ENCODE measurements at places on chromosomes 6 and 20. TPM values are rescaled to one million over a fixed set of nuclear protein-coding genes. Genes with fewer than 3 reads are reported as not detected.

GRCh38 chr20:10543480-10543879 is 108.4 kb downstream of the SLX4IP start:
- DNase-seq, result no peak

- DNase-seq, result no peak
Observed at GRCh38 chr6:117521791-117522502, 39.5 kb downstream of the DCBLD1 start.

DNA sequence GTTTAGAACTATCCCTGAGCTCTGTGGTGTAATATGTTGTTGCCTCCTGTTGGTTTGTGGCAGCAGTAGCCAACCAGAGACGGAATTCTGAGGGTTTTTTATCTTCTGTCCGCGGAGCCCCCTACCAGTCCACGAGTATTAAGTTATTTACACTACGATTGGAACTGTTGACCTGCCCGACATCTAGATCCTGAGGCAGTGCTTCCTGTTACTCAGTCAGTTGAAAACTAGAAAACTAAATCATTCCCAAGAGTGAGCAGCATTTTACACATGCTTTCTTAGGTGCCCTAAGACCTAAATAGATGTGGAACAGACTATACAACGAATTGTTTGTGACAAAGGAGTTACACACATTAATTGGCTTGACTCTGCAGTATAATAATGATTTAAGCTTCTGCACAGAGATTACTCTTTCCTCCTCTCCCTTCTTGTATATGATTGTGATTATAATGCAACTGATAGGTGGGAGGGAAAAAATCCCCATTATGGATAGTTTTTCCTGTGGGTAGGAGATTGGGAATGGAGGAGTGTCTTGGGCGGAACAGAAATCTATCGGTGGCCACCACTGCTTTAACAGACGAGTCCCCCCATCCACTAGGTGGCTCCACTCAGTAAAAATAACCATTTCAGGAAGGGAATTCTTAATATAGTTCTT is 1.7 kb downstream of the LOC128125822 start:
- DNase-seq, result peak; percentile 71

DNA sequence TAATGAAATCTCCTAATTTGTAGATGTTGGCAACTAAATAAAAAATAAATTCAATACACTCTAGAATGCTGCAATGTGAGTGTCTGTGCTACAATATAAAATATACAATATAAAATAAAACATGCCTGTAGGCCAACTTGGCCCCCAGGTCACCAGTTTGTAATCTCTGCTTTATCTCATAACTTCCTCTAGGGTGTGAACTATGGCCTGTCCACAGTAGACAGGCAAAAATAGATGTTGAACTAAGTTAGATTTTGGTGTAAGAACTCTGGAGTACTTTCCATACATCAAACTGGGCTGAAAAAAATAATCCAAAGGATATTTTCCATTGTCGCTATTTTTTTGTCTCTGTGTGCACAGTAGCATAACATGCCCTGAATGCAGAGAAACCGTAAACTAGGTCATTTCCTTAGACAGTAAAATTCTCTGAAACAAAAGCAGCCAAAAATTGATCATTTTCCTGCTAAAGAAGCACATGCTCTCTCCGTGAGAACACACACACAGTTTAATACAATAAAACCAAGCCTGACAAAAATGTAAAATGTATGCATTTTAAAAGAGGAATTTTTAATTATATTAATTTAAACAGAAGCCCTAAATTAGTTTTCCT is 98.5 kb upstream of the ZFP64 start:
- no peak for DNase-seq

- DNase-seq, result no peak
Observed at GRCh38 chr6:22838345-22838744, 269.0 kb downstream of the HDGFL1 start.

GRCh38 chr6:168035098-168035660 is 37.7 kb downstream of the KIF25 start:
- DNase-seq, result peak; percentile 31

DNA sequence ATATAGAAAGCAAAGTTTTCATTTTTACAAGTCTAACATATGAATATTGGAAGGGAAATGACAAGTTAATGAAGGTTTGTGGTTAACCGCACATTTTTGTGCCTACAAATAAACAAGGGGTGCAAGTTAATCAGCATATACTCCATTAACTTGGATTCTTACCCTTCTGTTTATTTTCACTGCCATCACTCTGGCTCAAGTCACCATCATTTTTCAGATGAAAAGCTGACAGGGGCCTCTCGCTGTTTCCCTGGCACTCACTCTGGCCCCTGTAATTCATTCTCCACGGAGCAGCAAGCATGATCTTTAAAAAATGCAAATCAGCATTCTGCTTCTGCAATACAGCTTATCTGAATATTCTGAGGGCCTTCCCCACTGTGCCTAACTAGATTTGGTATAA is 29.8 kb downstream of the APCDD1L start:
- DNase-seq, result no peak

- no peak for DNase-seq
Observed at GRCh38 chr20:4929686-4930397, 71.5 kb downstream of the SLC23A2 start.

DNA sequence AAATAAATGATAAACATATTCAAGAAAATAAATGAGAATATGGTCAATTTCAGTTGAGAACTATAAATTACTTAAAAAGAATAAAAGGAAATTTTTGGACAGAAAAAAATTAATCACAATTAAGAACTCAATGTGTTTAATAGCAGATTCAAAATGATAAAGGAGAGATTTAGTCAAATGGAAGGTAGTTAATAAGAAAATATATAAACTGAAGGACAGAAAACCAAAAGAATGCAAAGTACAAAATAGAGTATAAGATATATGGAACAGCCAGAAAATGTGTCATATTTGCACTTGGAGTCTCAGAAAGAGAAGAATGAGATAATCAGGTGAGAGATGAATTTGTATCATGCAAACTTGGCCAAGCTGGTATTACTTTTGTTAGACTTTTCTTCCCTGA is 201.8 kb upstream of the ARID1B start:
- DNase-seq, result no peak

GRCh38 chr6:116265041-116265829 is 11.4 kb upstream of the TSPYL4 start:
- peak; percentile 89 for DNase-seq

DNA sequence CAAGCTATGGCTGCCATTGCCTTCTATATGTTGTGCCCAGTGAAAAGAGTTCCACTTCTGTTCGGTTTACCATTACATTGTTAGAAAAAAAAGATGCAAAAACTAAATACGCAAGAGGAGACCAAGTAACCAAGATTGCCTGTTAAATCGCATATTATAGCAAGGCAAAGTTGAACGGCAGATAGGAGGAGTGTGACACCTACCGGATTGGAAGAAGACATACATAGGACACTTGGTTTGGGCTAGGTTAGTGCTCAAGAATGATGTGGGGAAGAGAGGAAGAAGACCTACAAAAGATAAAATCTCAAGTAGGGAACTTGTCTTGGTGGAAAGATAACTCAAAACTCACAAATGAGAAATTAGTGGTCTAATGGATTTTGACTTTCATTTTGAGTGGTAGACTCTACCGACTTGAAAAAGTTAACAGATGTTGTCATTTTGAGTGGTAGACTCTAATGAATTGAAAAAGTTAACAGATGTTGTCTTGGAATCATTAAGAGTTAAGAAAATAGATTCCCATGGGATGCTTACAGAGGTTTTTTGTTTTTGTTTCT is 95.5 kb downstream of the F13A1 start:
- no peak for DNase-seq

- no peak for DNase-seq
Observed at GRCh38 chr6:64896939-64897338, 810.1 kb downstream of the EYS start.

DNA sequence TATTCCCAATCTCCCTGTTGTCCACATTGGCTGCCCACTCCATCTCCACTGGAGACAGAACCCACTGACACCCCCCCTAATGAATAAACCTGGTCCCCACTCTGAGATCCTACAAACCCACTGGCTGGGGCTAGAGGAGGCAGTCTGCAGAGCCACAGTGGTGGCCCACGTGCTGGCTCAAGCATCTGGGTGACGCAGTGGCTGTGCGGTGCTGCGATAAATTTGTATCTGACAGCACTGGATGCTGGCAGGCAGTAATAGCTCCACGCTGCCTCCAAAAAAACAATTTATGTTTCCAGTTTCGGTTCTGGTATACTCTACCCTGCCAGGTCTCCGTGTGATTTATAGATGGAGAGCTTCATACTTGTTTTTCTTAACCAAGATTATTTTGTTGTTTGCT is 87.1 kb upstream of the SYNDIG1 start:
- DNase-seq, result no peak

DNA sequence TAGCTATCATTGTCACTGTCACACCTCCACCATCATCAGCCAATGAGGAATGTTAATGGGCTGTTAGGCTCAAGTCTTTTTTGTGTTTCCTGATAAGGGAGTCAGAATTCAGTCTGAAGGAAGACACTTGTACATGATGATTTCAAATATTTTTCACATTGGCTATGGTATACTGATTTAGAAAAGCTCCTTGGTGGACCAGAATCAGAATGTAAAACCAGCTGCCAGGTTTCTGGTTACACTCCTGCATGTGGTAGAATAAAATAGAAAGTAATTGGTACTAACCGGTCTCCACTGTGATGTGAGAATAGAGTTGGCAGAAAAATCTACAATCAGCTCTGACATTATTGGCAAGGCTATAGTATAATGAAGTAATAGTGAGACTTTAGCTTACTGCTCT is 10.7 kb downstream of the COL9A1 start:
- DNase-seq, result no peak

- peak; percentile 7 for DNase-seq
Observed at GRCh38 chr6:45898941-45899682, 116.5 kb downstream of the CLIC5 start.

- DNase-seq, result peak; percentile 91
Observed at GRCh38 chr6:97594844-97595243, 311.8 kb upstream of the MMS22L start.

- no peak for DNase-seq
Observed at GRCh38 chr6:38549795-38550194, 89.9 kb downstream of the BTBD9 start.

- DNase-seq, result no peak
Observed at GRCh38 chr6:88922775-88923548, 40.5 kb downstream of the RNGTT start.

- DNase-seq, result peak; percentile 17
Observed at GRCh38 chr6:52454556-52454955, 34.4 kb downstream of the EFHC1 start.

DNA sequence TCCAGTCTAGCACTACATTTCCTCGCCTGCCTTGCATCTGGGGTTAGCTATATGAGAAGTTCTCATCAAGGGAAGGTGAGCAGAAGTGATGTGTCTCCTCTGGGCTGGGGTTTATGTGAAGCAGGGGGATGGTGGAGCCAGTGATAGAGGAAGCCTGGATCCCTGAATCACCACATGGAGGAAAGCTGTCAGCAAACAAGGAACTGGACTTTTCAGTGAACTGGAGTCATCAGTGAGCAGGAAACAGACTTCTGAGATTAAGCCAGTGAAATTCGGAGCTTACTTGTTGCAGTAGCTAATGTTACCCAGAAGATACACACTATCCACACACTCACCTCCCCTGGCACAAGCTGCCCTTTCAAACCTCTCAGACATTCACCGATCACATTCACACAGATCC is 13.4 kb upstream of the TOX2 start:
- DNase-seq, result no peak

- no peak for DNase-seq
Observed at GRCh38 chr6:110990840-110991576, 9.2 kb downstream of the RPF2 start.

- DNase-seq, result no peak
Observed at GRCh38 chr6:136405420-136406029, 115.9 kb upstream of the BCLAF1 start.

DNA sequence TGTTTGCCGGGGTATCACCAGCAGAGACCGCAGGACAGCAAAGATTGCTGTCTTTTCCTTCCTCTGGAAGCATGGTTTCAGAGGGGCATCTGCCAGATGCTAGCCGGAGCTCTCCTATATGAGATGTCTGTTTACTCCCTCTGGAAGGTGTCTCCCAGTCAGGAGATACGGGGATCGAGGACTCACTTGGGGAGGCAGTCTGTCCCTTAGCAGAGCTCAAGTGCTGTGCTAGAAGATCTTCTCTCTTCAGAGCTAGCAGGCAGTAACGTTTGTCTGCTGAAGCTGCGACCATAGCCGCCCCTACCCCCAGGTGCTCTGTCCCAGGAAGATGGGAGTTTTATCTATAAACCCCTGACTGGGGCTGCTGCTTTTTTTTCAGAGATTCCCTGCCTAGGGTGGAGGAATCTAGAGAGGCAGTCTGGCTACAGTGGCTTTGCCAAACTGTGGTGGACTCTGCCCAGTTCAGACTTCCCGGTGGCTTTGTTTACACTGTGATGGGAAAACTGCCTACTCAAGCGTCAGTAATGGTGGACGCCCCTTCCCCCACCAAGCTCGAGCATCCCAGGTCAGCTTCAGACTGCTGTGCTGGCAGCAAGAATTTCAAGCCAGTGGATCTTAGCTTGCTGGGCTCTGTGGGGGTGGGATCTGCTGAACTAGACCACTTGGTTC is 133.0 kb upstream of the FLRT3 start:
- DNase-seq, result no peak

DNA sequence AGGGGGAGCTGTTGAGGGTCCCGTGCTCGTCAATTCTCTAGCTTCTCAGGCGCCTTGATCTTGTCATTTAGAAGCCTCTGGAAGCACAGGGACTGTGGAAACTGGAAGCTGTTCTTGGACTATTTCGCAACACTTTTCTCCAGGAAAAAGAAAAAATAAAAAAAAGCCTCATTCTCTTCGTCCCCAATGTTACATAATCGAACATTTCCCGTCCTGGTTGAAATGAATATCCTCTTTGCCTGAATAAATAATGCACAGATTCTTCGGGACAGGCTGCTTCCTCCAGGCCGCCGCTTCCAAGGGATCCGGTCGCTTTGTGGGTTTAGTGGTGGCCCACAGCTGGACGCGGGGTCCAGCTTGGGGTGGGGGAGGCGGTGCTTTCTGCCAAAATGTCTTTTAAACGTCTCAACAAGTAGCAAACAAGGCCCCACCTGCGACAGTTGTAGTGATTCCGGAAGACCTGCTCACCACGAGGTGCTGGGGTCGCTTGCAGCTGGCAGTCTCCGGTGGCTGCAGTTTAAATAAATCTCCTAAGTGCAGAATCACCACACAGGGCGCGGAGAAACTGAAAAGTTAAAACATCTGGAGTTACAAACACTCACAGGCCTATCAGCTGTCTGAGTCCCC is 125.9 kb upstream of the ESR1 start:
- peak; percentile 2 for DNase-seq

DNA sequence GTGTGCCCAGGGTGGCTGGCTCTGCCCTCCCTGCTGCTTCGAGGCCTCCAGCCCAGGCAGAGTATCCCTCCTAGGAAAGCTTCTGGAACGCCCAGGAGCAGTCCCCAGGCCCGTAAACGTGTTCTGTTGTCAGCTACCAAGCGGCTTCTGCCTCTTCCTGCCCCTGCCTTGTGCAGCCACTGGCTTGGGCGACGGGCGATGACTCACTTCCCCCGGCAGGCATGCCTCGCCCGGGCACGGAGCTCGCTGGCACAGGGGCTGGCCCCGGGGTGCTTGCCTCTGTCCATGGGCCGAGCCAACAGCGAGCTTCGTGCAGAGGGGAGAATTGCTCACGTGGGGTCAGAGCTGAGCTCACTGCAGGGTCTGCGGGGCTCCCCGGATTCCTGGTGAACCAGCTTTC is 86.7 kb upstream of the THBS2 start:
- DNase-seq, result no peak

- peak; percentile 55 for DNase-seq
Observed at GRCh38 chr20:41407607-41408006, 41.0 kb upstream of the EMILIN3 start.

- peak; percentile 64 for DNase-seq
Observed at GRCh38 chr6:4398791-4399190, 263.4 kb upstream of the ECI2 start.

The PMEPA1 gene
- 8.8 TPM for total RNA-seq

The FNDC11 gene
- 0.75 TPM for total RNA-seq

The PPP1R14C gene
- total RNA-seq, result not detected

The OR12D3 gene
- total RNA-seq, result not detected

The APOM gene
- total RNA-seq, result 2.9 TPM

The CYB5R4 gene
- total RNA-seq, result 24.6 TPM

The MAFB gene
- total RNA-seq, result 0.37 TPM

All from myocyte (in vitro differentiated cells).